ENCODE measurements at places on chromosomes 3 and 15. TPM values are rescaled to one million over a fixed set of nuclear protein-coding genes. Genes with fewer than 3 reads are reported as not detected.

Gene SUSD5
- 1.6 TPM for total RNA-seq

Gene CILP
- total RNA-seq, result 32.5 TPM

Gene CLDN1
- 2.1 TPM for total RNA-seq

Gene MASP1
- total RNA-seq, result 8.2 TPM

Gene CFAP20DC
- total RNA-seq, result 1.5 TPM

Gene OR5K2
- not detected for total RNA-seq

Gene HIGD2B
- total RNA-seq, result not detected

Gene RAD18
- 7.1 TPM for total RNA-seq

Gene IL12A
- 0.71 TPM for total RNA-seq

Gene GASK1A
- 14.6 TPM for total RNA-seq

Gene PLAAT1
- 24.3 TPM for total RNA-seq

Gene ITIH1
- total RNA-seq, result 0.22 TPM

Gene EPHB3
- 36.2 TPM for total RNA-seq

Gene GOLGA6L24
- total RNA-seq, result not detected

Gene RGMA
- total RNA-seq, result 16.4 TPM

Gene CELF6
- 1.2 TPM for total RNA-seq

Gene PGBD4
- 1.6 TPM for total RNA-seq

Gene CFAP161
- 0.58 TPM for total RNA-seq

Gene FMN1
- 1.6 TPM for total RNA-seq

Gene DPPA4
- total RNA-seq, result 0.58 TPM

Gene PLA2G4B
- 7.2 TPM for total RNA-seq

Gene CRABP1
- 69.1 TPM for total RNA-seq

Gene CIAO2A
- 48.4 TPM for total RNA-seq

Gene POLQ
- 2.7 TPM for total RNA-seq
